ENCODE measurements at places on chromosomes 5 and 9.

GRCh38 chr5:91252916-91253315 lies 130.2 kb downstream of the ARRDC3 start:
- no peak for DNase-seq

GRCh38 chr9:16031971-16032370 lies 479.1 kb downstream of the CCDC171 start:
- DNase-seq = peak; percentile 37

DNA sequence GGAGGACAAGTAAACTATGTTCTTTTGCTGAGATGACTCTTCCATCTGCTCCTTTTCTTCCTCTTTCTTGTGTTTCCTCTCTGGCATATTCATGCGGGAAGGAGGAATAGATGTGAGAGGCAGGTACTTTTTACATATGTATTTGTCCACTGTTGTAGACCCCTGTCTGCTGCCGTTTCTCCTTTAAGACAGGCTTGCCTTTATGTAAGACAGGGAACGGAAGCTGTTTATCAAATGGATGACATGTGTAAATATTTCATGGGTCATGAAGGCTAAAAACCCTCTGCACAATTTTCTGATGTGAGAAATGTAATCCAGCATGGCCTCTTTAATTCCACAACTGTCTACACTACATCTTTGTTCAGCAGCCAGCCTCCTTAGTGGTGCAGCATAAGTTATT lies 1525.5 kb upstream of the NUDT12 start:
- DNase-seq = no peak

DNA sequence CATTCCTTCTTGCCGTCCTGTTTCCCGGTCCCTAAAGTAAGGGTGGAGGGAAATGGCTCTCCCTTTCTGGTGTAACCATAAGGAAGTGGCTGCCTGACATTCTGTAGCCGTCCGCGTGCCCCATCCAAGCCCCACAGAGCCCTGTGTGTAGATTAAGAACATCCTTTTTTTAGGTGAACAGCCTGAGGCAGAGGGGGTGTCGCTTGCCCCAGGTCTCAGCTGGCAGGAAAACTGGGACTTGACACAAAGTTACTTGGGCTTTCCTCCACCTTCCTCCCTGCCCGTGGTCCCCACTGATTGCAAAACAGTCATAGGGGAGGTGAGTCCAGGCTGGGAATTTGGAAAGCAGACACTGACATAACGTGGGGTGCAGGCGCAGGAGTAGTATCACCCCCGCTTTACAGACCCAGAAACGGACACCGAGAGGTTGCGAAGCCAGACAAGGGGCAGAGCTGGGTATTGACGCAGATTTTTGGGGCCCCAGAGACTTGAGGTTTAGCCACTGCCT lies 22.8 kb downstream of the C9orf50 start:
- no peak for DNase-seq

- no peak for DNase-seq
Observed at GRCh38 chr5:41364346-41364745, 146.1 kb downstream of the PLCXD3 start.

GRCh38 chr5:81545911-81546310 lies 152.0 kb upstream of the ACOT12 start:
- no peak for DNase-seq

GRCh38 chr5:27473307-27474046 lies 435.1 kb upstream of the CDH9 start:
- DNase-seq = no peak

- DNase-seq = no peak
Observed at GRCh38 chr5:68452286-68452685, 236.7 kb downstream of the PIK3R1 start.

DNA sequence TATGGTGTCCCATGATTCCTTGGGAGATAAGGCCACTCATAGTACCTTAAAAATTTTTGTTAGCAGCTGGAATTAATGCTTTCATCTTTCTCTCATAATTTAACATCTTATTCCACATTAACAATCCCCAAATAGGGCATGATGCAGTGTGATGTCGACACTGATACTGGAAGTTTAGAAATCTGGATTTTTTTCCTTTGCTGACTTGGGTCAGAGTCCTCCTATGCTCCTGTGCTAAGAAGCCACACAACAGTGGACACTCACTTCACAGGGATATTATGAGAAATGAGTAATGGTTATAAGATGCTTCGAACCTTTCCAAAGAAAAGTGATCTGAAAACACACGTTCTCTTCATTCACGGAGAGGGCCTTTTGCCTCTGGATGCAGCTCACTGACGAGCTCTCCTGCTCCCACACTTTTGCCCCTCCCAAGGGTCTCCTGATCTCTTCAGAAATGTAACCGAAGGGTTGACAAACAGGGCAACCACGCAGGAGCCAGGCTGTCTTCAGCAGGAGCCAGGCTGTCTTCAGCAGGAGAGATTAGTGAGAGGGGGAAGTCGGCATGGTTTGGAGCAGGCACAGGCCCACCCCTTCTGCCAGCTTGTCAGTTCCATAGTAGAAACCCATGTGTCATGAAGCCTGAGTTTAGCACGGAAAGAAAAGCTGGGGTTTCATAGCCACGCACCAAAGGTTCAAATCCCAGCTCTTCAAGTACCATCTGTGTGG lies 247.8 kb downstream of the AOPEP start:
- DNase-seq = no peak

- peak; percentile 76 for DNase-seq
Observed at GRCh38 chr5:19987612-19988361, at the start of gene CDH18. Gene CDH18, minus strand, starts transcription at chr5:19988200. Its CDS starts 149,214 bp downstream, at chr5:19838986.

DNA sequence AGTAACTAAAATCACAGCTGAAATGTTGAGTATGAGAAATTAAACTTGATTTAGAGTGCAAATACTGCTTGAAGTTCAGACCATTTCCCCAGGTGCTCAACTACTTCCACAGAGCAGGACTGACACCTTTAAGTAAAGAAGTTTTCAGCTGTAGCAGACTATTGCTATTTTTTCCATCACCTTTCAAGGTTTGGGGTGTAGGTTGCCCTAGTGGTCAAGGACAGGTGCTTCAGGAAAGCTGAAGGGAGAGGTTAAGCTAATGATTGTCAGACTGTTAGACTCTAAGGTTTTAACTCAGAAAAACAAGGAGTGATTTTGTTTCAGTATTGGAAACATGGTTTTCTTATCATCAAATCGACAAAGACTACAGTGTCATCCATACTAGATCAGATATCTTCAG lies 162.1 kb downstream of the CCDC192 start:
- no peak for DNase-seq

DNA sequence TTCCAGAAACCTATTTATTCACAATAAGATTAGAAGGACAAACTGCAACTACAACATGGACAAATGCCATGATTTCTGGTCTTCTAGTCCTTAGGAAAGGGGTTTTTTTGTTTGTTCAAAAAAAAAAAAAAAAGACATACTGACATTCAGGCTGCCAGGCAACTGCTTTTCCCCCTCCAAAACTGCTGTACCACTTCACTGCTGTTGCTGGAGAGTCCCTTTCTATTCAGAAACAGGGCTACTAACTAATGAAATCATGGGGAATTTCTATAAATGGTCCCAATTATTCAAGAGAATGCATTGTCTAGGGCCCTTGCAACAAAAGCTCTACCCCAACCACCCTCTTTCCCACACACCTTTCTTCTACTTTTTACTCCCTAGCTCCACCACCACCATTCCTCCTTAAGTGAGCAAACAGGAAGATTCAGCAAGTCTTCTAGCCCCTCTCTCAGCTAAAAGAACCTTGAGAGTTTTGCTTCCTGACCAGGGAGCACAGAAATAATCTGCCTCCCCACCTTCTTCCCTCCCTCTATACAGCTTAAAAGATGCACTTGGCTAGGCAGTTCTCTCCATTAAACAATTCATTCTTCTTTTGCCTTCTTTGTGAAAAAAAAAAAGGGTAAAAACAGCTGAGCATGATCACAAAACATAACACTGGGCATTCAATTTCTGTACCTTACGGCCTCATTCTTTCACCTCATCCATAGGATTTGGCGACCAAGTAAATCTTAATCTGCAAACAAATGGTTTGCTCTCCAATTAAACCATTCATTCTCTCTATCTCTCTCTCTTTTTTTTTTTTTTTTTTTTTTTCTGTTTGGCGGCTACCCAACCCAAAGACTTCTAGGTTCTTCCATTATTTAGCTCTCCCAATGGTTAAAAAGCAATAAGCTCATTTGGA lies 13.8 kb downstream of the ZNF608 start:
- DNase-seq = no peak

DNA sequence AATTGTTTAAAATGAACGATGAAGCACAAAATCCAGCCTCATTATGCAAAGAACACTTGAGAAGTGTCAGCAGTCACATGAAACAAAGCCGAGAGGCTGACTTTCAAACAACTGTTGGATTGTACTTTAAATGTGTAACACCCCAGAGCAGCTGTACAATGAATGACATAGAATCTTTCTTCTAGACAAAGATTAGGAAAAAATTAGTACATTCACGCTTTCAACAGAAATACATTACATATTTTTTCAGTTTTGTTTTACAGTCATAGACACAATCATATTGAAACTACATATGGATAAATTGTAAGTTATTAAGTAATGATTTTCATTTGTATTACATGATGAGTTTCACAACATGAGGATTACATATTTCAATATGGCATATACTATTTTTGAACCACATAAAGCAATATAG lies 10.6 kb upstream of the AGXT2 start:
- DNase-seq = no peak

DNA sequence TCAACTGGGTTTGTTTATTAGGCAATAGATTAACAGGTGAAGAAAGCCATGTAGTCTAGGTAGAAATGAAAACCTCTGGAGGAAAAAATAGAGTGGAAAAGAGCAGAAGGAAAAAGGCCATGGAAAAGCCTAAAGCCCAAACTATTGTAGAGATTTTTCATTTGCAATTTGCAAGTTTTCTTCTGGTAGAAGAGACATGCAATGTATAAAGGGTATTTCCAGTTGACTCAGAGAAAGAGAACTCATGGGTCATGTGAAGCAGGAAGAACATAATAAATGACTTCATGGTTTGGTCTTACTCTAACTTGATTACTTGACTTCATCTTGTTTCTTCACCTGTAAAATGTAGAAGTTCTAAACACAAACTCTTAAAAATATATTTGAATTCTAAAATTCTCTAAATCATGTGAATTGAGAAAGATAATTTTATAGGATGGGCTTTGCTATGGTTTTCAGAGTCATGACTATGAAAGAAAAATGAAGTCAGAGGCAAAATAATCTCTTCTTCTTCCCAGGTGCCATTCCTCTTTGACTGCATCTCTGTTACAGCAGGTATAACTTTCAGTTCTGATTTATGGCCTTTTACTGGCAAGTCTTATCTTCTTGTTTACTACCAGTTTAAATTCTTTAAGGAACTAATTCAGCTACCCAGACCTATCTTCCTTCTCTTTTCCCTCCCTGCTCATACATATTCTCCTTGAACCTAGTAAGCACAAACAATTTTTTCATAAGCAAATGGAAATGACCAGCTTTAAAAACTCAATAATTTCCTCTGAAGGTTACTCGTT lies 47.7 kb upstream of the TMC1 start:
- DNase-seq = peak; percentile 62

GRCh38 chr9:31259824-31260223 lies 1124.6 kb upstream of the ACO1 start:
- DNase-seq = no peak

DNA sequence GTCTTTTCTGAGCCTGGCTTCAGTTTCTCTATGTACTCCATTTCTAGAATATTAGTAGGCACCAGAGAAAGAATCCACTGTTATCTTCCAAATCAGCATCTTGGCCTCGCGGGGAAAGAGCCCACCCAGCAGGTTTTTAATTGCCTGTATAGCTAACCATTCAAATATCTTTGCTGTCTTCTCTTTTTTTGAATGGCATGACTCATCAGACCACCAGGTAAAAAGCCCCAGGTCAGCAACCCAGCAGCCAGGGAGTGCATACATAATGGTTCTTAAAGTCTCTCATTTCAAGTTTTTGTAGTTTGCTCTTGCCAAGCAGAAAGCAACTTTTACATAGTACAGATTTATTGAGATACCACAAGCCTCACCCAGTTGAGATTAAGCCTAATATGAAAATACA lies 50.7 kb downstream of the TMEM167A start:
- no peak for DNase-seq

GRCh38 chr5:40406741-40407211 lies 272.9 kb upstream of the PTGER4 start:
- DNase-seq = no peak

GRCh38 chr5:60945813-60946187 lies 795 bp downstream of the NDUFAF2 start:
- DNase-seq = peak; percentile 62

- DNase-seq = peak; percentile 65
Observed at GRCh38 chr5:41408676-41409443, 101.5 kb downstream of the PLCXD3 start.

DNA sequence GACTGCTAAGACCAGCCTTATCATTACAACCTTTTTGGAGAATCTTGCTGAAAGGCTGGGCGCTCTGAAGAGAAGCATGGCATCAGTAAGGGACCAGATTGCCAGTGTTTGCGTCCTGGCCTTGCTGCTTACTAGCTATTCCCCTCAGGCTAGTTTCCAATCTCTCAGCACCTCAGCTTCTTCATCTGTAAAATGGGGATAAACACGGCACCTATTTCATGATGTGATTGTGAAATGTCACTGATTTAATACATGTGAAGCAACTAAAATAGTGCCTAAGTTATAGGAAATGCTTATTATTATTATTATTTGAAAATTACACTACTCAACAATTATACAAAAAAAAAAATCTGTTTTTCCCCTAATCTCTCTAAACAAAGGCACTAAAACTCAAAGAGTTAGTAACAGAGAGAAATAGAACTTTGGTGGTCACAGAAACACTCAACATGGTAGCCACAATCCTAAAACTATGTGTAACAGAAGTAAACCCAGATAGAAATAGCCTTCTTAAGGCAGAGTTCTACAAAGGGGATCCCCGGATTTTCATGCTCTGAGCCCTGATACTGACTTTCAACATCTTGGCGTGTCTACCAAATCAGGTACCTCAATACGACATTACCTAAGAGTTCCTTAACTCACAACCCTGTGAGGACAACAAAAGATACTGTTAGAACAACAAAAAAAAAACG lies 62.0 kb downstream of the ENC1 start:
- no peak for DNase-seq

- DNase-seq = no peak
Observed at GRCh38 chr9:38313421-38313820, 79.1 kb upstream of the ALDH1B1 start.

GRCh38 chr5:120152472-120152871 lies 311.6 kb upstream of the PRR16 start:
- DNase-seq = peak; percentile 82

DNA sequence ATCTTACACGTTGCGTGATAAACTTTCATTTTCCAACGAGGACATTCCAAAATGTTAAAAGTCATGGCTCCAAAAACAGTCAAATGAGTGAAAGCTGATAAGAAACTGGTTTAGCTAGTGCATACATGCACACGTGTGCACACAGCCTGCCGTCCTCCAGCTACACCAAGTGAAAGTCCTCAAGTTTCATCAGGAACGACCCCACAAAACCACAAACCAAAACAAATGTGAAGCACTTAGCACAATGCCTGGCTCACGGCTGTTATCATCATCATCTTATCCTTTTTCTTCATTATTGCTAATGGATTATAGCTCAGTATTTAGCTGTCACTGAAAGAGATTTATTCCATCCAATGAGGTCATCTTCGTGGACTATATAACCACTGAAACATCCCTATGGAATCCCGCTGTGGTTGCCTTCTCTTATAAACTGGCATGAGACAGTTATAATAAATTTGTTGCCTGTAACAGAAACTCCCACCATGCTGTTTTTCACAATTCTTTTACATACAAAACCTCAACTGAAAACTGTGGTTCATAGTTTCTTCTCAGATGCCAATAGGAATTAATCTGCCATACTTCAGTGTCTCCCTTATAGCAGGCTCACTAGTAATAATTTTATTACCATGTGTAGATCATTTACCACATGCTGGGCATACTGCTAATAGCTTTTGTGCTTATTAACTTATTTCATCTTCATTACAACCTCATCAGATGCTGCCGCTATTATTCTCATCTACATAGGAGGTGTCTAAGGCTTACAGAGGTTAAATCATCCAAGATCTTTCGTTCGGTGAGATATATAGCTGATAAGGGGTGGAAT lies 56.1 kb downstream of the SAXO1 start:
- peak; percentile 96 for DNase-seq

All from EL (cell line).